Endothelial cell of umbilical vein (primary cell): ENCODE measurements at places on chromosomes 4 and X. TPM values are rescaled to one million over a fixed set of nuclear protein-coding genes. Genes with fewer than 3 reads are reported as not detected.

- H3K36me3 ChIP-seq, result no peaks in the 10 kb centered on the region
- H3K27me3 ChIP-seq, result no peaks in the 10 kb centered on the region
- H3K4me3 ChIP-seq, result no peak overlapping the region
- no peaks in the 10 kb centered on the region for H3K4me1 ChIP-seq
- DNase-seq, result no peak
These were observed 40.4 kb downstream of the FOXR2 start for GRCh38 chrX:55663584-55663983.

GRCh38 chr4:48909697-48910096 lies 3.1 kb upstream of the OCIAD2 start:
- peaks cover 39% of the 10 kb centered on the region for H3K4me1 ChIP-seq
- no peak overlapping the region for H3K4me3 ChIP-seq
- peak overlapping the region; percentile 1 for H3K27ac ChIP-seq
- no peaks in the 10 kb centered on the region for H3K36me3 ChIP-seq

- no peak for DNase-seq
- H3K27ac ChIP-seq, result no peak overlapping the region
- no peaks in the 10 kb centered on the region for H3K27me3 ChIP-seq
- H3K4me3 ChIP-seq, result no peak overlapping the region
- no peaks in the 10 kb centered on the region for H3K36me3 ChIP-seq
- no peaks in the 10 kb centered on the region for H3K4me1 ChIP-seq
These were observed 53.7 kb upstream of the SMAD1 start for GRCh38 chr4:145427991-145428390.

Gene EIF4E
- 103 and 107 TPM in 2 replicates for total RNA-seq

Gene GABRG1
- not detected in 2 replicates for total RNA-seq
